DMS79 (cell line): ENCODE measurements at places on chromosomes 2 and 18.

DNA sequence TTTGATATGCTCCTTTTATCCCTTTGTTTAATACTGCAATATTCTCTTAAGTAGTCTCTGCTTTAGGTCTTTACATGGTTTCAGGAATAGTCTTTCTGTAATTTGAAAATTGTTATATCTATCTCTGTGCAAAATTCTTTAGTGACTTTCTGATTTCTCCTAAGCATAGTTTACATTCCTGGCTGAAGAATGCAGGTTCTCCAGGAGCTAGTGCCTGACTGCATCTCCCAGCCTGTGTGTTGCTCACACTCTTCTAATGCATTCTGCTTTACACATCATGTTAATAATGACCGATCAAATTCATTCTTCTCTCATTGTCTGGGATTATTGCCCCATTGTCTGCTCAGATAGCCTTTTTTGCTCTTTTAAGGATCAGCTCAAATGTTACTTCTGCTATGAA lies 1349.2 kb downstream of the DSC3 start:
- no peak for DNase-seq

- peak; percentile 40 for DNase-seq
Observed at GRCh38 chr18:37783771-37784170, 218.2 kb upstream of the CELF4 start.

- DNase-seq = no peak
Observed at GRCh38 chr2:39550701-39551285, 113.7 kb upstream of the MAP4K3 start.

DNA sequence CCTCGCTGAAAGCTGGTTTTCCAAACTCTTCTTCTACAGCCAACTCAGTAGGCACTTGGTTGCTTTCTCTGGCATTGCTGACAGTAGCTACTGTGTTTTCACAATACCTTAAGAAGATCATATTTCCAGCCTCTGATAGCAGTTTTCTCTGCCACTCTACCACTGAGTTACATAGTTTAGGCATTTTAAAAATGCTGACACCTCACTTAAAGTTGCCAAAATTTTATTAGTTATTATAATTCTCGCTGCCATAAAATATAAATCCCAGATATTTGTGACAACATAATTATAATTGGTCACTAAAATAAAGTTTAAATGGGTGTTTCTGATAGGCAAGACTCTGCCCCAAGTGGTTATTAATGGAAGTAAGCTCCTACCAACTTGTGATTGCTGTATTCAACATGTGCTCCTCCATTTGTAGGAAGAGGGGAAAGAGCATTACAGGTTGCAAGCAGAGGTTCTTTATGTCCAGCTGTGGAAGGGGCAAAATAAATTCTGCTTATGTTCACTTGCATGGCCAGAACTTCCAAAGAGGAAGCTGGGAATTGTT lies 1202.8 kb downstream of the CNTNAP5 start:
- DNase-seq = no peak

GRCh38 chr2:14756981-14757657 lies 124.6 kb downstream of the LRATD1 start:
- DNase-seq = no peak

- no peak for DNase-seq
Observed at GRCh38 chr2:151978709-151979108, 120.1 kb downstream of the CACNB4 start.

- DNase-seq = no peak
Observed at GRCh38 chr2:71064754-71065621, 3.5 kb upstream of the NAGK start.

DNA sequence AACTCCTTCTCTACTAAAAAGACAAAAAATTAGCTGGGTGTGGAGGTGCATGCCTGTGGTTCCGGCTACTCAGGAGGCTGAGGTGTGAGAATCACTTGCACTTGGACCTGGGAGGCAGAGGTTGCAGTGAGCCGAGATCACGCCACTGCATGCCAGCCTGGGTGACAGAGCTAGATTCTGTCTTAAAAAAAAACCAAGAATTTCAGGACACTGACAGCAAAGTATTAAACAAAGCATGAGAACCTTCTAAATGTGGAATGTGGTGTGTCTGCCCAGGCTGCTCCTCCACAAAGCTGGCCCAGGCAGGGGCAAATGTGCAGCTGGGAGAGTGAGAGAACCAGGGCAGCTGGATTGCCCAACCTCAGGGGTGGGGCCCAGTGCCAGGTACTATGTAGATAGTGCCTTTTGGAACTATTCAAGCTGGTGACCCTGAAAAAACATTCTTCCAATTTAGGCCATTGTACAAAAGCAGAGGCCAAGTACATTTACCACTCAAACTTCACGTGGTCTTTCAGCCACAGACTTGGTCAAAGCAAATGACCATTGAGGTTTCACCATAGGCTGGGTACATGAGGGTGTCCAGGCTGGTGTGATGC lies 6.7 kb upstream of the UGT1A5 start:
- no peak for DNase-seq

GRCh38 chr2:19714926-19715325 lies 186.9 kb downstream of the TTC32 start:
- DNase-seq = no peak

- peak; percentile 88 for DNase-seq
Observed at GRCh38 chr18:3448838-3449511, 997 bp upstream of the TGIF1 start.

DNA sequence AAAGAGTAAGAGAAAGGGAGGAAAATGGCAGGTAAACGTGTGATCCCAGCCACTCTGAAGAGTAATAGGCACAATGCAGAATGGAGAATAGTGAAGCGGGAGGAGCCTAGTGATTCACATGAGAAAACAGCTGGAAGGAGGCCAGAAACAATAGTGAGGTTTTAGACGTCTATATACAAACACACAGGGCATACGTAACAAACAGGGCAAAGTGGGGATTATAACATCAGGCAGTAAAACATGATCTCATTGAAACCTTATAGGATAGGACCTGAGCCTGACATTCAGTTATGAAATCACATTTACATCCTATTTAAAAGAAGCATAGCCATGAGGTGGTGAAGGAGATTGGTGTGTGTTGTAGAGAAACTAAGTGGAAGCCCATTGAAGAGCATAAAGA lies 33.0 kb upstream of the GATA6 start:
- no peak for DNase-seq

GRCh38 chr2:217106650-217107014 lies 246.8 kb upstream of the TNP1 start:
- DNase-seq = no peak

GRCh38 chr18:28208268-28208667 lies 31.3 kb upstream of the CDH2 start:
- no peak for DNase-seq

DNA sequence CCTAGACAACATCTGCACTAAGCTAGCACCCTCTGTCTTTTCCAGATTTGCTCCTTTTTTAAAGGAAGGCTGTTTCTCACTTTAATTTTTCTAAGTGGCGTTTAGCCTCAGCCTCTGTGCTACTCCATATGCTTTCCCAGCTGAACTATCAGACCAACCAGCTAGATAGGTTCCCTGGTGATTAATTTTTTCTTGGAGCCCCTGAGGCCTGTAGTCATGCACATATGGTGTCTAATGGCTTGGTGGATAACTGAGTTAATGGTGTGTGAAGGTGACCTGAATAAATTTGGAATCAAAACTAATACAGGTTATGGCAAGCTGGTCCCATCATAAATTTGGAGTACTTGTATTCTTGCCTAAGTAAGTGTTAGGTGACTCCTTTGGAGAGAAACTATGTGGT lies 135.5 kb downstream of the MGAT5 start:
- peak; percentile 45 for DNase-seq

DNA sequence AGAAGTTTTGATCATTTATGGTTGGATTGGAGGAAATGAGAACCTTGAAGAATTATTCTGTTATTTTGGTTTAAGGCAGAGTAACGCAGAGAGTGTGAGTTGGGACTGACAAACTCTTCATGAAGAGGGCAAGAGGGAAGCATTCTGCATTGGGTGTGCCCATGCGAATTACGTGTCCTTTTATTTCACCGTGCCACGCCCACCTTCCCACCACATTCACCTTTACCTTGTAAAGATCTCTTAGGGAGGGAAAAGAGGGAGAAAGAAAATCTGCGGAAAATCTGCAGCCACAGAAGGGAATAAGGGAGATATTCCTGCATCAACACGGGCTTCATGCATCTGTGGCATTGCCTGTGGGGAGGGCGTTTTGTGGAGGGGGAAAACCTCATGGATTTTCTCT lies 31.8 kb downstream of the SLC9A4 start:
- no peak for DNase-seq

- DNase-seq = no peak
Observed at GRCh38 chr18:73663581-73663980, 484.1 kb downstream of the FBXO15 start.

- DNase-seq = no peak
Observed at GRCh38 chr18:49491534-49491856, 4.5 kb upstream of the C18orf32 start.

DNA sequence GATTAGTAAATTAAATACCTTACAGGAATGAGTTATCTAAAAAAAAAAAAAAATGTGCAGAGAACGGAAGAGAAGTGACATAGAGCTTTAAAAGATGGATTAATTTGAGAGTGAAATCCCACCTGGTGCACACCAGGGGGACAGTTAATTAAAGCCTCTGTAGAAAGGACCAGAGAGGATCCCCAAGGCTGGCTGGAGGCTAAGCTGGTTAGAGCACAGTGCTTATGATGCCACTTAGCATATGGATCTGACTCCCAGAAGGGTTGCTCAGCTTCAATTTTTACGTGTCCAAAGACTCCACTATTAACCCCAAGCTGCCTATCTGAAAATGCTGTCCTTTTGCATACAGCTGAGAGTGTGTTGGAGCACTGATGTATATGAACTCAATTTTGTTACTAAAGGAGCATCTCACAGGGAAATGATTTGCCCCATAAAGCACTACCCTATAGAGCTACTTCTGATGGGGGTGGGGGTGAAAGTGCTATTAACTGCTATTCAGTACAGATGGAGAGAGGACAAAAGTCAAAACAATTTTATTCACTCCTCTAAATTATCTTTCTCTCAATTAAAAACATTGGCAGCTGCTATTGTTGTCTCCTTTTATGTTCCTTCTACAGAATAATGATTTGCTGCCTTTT lies 15.2 kb upstream of the SLC8A1 start:
- DNase-seq = no peak

DNA sequence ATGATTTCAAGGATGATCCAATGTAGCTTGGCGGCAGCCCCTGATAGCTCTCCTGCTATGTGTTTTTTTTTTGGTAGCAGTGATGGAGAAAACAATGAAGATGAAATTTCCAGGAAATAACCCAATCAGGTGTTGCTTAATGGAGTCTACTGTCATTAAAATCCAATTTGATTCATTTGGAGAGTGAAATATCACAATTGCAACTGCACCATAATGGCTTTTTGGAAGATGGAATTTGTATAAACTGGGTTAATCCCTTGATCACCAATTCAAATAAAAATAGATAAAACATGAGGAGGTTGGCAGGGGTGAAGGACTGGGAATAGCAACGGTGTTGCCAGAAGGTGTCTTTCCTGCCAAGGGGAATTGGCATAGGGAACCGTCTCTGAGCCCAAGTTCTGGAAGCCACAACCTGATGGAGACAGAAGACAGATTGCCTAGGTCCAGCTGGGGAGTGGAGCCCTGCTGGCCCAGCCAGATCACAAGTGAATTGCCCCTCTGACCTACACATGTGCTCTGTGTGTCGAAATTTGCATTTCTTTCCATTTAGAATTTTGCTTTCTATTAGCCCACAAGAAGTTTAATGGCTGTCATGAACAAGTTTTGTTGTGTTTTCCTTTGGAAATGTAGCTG lies 170.3 kb upstream of the SPRED2 start:
- no peak for DNase-seq

DNA sequence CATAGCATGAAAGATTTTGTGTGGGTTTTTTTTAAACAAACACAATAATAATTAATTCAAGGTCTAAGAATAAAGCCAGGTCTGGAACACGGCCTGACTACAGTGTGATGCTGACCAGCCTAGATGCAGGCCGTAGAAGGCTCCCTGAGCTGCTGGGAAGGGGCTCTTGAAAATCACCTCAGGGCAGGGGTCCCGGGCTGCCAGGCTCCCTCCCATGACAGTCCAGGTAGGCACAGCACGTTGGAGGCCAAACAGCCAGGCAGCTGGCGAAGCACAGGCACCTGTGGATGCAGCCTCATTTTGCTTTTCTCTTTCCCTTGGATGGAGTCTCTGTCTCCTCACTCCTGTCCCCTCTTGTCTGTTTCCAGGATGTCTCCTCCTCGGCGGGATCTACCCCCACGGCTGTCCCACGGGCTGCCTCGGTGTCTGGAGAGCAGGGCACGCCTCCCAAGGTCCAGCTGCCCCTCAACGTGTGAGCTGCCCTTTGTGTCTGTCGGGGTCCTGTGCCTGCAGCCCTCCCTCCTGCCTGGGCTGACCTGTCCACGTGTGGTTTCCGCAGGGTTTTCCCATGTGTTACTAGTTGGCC lies 194.5 kb downstream of the SEPTIN10 start:
- DNase-seq = no peak

- no peak for DNase-seq
Observed at GRCh38 chr2:30439879-30440278, 7.2 kb upstream of the LCLAT1 start.

- DNase-seq = no peak
Observed at GRCh38 chr2:71070294-71071093, 2.0 kb downstream of the NAGK start.
